ENCODE measurements at places on chromosomes 6 and 20.

DNA sequence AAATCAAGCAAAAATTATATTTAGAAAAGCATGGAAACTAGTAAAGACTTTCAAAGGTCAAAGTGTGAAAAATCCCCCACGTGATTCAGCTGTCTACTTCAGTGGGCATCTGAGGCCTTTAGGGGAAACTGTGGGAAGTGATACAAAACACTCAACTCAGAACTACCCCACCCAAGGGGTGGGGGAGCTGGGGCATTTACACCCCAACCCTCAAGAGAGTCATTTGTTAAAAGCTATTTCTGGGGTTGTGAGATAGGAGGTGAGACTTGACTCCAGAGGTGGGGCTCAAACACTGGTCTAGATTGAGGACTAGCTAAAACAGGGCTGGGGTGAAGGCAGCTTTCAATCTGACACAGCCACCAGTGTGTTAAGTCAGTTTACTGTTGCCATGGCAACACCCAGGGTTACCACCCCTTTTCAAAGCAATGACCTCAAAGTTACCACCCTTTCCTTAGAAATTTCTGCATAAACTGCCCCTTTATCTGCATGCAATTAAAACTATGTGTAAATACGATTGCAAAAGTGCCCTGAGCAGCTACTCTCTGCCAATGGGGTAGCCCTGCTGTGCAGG lies 9.9 kb upstream of the GTSF1L start:
- no peak for DNase-seq

GRCh38 chr6:12923644-12924235 lies 207.2 kb downstream of the PHACTR1 start:
- DNase-seq = no peak

DNA sequence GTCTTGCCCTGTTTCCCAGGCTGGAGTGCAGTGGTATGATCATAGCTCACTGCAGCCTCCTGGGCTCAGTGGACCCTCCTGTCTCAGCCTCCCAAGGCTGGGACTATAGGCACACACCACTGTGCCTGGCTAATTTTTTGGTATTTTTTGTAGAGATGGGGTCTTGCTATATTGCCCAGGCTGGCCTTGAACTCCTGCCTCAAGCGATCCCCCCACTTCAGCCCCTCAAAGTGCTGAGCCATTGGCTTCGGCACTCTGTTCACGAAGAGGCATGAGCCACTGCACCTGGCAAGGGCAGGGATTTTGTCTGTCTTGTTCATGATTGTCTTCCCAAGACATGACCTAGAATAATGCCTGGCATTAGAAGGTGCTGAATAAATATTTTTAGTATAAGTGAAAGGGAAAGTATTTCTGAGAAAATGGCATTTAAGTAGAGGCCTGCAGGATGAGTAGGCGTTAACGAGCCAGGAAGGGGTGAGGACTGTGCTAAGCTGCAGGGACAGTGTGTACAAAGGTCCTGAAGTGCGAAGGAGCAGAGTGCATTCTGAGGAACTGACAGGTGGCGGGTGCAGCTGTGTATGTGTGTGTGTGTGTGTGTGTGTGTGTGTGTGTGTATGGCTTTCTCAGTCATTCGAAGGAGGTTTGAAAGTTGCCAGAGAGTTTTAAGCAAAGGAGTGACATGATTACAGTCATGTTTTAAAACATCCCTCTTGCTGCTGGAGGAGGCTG lies 43.0 kb downstream of the VEGFA start:
- DNase-seq = no peak

DNA sequence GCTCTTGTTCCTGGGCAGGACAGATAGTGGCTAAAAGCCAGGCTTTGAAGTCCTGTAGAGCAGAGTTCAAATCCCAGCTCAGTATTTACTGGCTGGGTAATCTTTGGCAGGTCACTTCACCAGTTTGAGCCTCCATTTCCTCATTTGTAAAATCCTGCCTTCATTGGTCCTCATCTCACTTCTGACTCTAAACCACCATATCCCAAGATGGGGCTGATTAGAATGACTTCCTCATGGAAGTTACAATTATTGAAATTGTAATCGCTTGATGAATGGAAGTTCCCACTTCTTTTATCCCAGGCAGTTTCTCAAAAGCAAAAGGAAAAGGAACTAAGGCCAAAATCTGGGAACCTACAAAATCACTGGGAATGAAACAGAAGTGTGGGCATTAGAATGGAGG lies 35.9 kb upstream of the B4GALT5 start:
- no peak for DNase-seq

DNA sequence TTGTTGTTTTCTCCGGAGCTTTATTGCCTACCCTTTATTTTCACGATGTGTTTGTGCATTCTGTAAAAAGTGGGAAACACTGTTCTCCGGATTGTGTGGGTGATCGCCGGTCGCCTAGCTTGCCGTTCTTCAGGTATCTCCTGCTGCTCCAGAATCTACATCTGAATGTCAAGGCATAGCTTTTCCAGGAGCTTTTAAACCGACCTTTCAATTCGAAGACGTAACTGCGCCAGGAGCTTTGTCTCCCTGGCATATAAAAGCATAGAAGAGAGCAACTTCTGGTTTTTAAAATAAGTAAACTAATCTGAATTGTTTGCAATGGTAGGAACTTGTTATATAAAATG lies 96.0 kb downstream of the HFE start:
- no peak for DNase-seq

GRCh38 chr20:46121184-46121930 lies 3.2 kb downstream of the CD40 start:
- peak; percentile 12 for DNase-seq

DNA sequence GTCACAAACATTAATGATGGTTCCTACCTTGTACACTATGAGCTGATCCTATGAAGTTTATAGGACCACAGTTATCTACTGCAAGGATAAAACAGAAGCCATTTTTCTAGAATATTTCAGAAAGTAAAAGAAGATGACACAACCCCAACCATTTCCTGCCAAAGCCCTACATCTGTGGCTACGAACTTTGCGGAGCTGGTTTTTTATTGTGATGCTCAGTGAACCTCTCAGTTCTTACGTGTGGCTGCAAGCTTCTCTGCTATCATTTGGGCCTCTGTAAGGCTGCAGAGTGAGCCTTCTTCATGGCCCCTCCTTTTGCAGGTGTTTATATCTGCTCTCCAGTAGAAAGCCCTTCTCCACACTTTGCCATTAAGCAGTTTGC lies 17.8 kb upstream of the TAGAP start:
- DNase-seq = no peak

DNA sequence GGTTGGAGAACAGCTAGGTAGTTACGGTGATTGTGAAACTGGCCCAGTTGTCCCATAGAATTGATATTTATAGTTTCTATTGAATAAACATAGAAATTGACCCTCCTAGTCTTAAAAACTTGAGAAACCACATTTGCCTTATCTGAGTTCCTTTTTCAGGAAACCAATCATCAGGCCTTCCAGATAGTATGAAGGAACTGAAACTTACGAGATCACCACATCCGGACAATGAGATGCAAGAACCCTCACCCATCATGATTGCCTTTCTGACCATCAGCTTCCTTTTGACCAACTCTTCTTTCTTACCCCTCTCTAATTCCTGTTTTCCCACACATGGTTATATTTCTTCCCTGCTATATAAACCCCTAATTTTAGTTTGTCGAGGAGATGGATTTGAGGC lies 21.8 kb downstream of the SLC35F1 start:
- DNase-seq = no peak

All from fibroblast of skin of abdomen (primary cell).